ENCODE measurements at places on chromosomes 12 and 14.

GRCh38 chr14:76430475-76430980, 54.6 kb downstream of the ESRRB start:
- no peak for DNase-seq

- DNase-seq, result no peak
Observed at GRCh38 chr12:47236109-47236714, 156.5 kb upstream of the AMIGO2 start.

DNA sequence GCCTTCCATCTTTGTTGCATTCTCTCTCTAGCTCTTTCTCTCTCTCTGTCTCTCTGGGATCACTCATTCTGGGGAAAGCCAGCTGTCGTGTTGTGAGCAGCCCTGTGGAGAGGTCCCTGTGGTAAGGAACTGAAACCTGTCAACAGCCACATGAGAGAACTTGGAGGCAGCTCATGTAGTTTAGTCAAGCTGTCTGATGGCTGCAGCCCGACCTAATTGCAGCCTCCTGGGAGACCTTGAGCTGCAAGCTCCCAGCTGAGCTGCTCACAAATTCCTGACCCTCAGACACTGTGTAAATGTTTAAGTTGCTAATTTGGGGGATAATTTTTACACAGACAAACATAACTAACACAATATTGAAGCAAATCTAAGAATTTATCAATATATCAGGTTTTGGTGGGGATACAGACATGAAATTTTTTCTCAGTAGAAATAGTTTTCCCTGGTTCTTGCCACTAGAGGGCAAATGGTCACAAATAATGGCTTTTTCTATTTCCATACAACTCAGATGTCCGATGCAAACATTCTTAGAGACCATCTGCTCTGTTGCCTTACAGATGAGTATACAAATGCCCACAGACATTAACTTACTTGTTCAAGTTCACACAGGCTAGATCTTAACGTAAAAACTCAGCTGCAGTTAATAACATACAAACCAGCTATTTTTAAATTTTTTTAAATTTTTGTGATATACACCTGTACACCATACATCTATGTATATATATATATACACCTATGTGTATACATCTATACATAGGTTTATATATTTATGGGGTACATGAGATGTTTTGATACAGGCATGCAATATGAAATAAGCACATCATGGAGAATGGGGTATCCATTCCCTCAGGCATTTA, 15.5 kb upstream of the KRR1 start:
- DNase-seq, result no peak

- DNase-seq, result no peak
Observed at GRCh38 chr14:33792009-33792719, 158.7 kb downstream of the EGLN3 start.

DNA sequence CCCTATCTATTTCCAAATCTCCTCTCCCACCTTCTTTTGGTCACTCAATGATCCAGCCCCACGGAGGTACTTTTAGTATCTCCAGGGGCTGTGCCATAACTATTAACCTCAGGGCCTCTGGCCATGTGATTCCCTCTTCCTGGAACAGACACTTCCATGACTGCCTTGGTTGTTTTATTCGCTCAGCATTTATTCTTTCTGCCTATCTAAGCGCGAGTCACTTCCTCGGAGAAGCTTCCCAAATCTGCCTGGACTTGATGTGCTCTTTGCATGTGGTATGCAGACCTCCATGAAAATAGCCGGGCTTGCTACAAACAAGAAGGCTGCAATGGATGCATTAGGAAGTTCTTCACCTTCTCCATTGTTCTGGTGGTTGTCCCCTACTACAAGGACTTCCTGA, 939.0 kb upstream of the TMEM132C start:
- DNase-seq, result no peak

- DNase-seq, result no peak
Observed at GRCh38 chr14:28773861-28774691, 7.5 kb downstream of the FOXG1 start.

DNA sequence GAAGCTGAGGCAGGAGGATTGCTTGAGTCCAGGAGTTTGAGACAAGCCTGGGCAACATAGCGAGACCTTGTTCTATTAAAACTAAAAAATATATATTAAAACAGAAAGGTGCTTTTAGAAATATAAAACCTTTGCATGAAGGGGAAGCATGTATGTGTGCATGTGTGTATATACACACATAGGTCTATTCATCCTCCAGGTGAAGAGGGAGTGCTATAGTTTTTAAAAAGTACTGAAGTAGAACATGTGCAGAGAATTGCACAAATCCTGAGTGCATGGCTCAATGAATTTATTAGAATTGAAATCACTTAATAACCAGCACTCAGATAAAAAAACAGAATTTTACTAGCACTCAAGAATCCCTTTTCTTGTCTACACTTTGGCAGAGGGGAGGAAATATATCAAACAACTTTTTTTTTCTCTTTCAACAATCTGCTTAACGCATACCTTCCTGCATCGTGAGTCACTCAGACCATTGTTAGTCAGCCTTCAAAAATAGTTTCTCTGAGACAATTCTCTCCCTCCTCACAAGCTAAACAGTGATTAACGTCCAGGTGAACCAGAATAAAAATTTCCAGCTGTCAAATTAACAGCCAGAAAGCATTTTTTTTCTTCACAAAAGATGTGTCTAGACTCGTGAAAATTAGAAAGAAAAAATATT, 17.7 kb upstream of the NEDD1 start:
- no peak for DNase-seq

DNA sequence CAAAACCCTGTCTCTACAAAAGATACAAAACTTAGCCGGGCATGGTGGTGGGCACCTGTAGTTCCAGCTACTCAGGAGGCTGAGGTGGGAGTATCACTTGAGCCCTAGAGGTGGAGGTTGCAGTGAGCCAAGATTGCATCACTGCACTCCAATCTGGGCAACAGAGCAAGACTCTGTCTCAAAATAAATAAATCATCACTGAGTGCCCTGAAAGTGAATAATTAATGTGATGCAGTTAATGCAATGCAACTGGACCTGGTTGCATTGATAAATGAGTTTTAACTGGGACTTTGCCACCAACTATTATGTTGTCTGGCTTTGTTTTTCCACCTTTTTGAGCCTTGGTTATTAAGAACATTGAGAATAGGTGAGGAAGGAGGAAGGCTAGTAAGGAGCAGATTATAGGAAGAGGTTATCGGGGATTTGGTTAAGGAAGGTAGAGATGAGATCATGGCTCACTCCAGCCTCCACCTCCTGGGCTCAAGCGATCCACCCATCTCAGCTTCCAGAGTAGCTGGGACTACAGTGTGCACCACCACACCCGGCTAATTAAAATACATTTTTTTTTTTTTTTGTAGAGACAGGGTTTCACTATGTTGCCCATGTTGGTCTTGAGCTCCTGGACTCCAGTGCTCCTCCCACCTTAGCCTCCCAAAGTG, 8.0 kb downstream of the BORCS5 start:
- DNase-seq, result no peak

Data from stimulated activated CD8-positive, alpha-beta memory T cell treated with anti-CD3 and anti-CD28 coated beads, Interleukin-4, amount 100 ng/mL, for 1 hour (primary cell).